Suprapubic skin (tissue), 4 donors: ENCODE measurements at places on chromosomes 12 and 14. TPM values are rescaled to one million over a fixed set of nuclear protein-coding genes. Genes with fewer than 3 reads are reported as not detected.

GRCh38 chr14:37678916-37679315 lies 83.5 kb downstream of the TTC6 start:
- no peaks in the 10 kb centered on the region for H3K4me1 ChIP-seq
- H3K27ac ChIP-seq: no peak overlapping the region
- H3K36me3 ChIP-seq: no peaks in the 10 kb centered on the region
- DNase-seq: no peak
- H3K27me3 ChIP-seq: no peaks in the 10 kb centered on the region

GRCh38 chr14:58639842-58640484 lies 2.2 kb downstream of the DACT1 start:
- H3K36me3 ChIP-seq: no peaks in the 10 kb centered on the region
- H3K27me3 ChIP-seq: no peaks in the 10 kb centered on the region
- H3K4me1 ChIP-seq: peaks cover 28% of the 10 kb centered on the region
- peak overlapping the region; percentile 78 for H3K4me3 ChIP-seq

DNA sequence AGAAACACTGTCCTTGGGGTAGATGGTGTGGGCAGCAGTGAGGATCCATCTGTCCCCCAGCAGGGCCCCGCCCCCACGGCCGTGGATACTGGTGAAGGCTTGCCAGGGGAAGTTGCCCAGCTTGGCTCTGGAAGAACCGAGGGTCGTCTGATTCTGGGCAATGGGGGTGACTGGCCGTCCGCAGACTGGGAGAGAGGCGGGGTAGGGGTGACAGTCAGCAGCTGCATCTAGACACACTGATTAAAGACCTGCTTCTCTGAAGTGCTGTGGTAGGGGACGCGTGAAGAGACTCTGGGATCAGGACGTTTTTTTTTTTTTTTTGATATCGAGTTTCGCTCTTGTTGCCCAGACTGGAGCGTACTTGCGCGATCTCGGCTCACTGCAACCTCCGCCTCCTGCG lies 4.7 kb upstream of the C1R start:
- no peak overlapping the region for H3K4me3 ChIP-seq
- peaks cover 22% of the 10 kb centered on the region for H3K36me3 ChIP-seq
- no peaks in the 10 kb centered on the region for H3K27me3 ChIP-seq

GRCh38 chr12:21528953-21529352 lies 2.9 kb downstream of the SPX start:
- no peak overlapping the region for H3K4me3 ChIP-seq
- H3K27ac ChIP-seq: no peak overlapping the region
- H3K36me3 ChIP-seq: no peaks in the 10 kb centered on the region

Gene BTG1
- total RNA-seq: 151 TPM

Gene SIX4
- 0.60 TPM for total RNA-seq
